PC-3 (cell line): ENCODE measurements at places on chromosomes 2 and 18. TPM values are rescaled to one million over a fixed set of nuclear protein-coding genes. Genes with fewer than 3 reads are reported as not detected.

The RSAD2 gene
- total RNA-seq, result 0.35 and 2.1 TPM in 2 replicates

The LTBP1 gene
- total RNA-seq, result 34.0 and 45.9 TPM in 2 replicates

The CHRND gene
- not detected in 2 replicates for total RNA-seq

The TRABD2A gene
- total RNA-seq, result 2.0 and 4.0 TPM in 2 replicates

The WBP1 gene
- total RNA-seq, result 57.5 and 64.4 TPM in 2 replicates

The CRYBA2 gene
- 6.4 and 13.5 TPM in 2 replicates for total RNA-seq

The SYT4 gene
- not detected in 2 replicates for total RNA-seq

The SLC23A3 gene
- 1.4 and 1.7 TPM in 2 replicates for total RNA-seq

The ENOSF1 gene
- total RNA-seq, result 44.2 and 61.0 TPM in 2 replicates

The G6PC2 gene
- not detected in 2 replicates for total RNA-seq

The OTOS gene
- not detected in 2 replicates for total RNA-seq

The RGPD3 gene
- 0.04 TPM in 1 of 2 replicates, not detected in the other for total RNA-seq

The ATOH8 gene
- 0.04 TPM in 1 of 2 replicates, not detected in the other for total RNA-seq

The TUBB8B gene
- not detected in 2 replicates for total RNA-seq

The ABCB11 gene
- 0.11 and 0.29 TPM in 2 replicates for total RNA-seq

The AKAIN1 gene
- total RNA-seq, result not detected in 2 replicates

The BOD1L2 gene
- total RNA-seq, result not detected in 2 replicates

The IKZF2 gene
- 5.2 and 8.2 TPM in 2 replicates for total RNA-seq

The CXCR1 gene
- not detected in 2 replicates for total RNA-seq

The IL1R1 gene
- 0.40 and 0.69 TPM in 2 replicates for total RNA-seq

The GRHL1 gene
- total RNA-seq, result 9.3 and 10.3 TPM in 2 replicates

The SCG2 gene
- 0.51 and 0.98 TPM in 2 replicates for total RNA-seq

The MAB21L4 gene
- 0.12 and 1.0 TPM in 2 replicates for total RNA-seq

The FOXI3 gene
- total RNA-seq, result not detected in 2 replicates

The SLC19A3 gene
- 0.26 TPM in 1 of 2 replicates, not detected in the other for total RNA-seq
